ENCODE measurements at places on chromosomes 4 and X.

- no peak for DNase-seq
Measured at GRCh38 chrX:20670611-20671010, 403.9 kb upstream of the RPS6KA3 start.

DNA sequence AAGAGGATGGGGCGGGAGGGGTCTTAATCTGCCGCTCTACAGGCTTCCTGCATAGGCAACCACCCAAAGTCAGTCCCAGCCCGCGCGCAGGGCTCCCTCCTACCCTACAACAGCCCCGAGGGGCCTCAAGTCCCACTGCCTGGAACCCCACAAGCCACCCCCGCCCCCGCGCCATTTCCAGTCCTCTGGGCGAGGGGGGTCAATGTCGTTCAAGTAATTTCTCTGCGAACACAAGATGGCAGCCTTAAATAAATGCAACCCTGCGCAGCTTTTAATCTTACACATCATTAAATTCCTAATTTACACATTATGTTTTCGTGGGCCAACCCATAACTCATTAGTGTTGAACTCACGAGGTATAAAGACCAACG lies 92.9 kb downstream of the BCOR start:
- no peak for DNase-seq

- no peak for DNase-seq
Measured at GRCh38 chr4:78361621-78362120, 189.9 kb upstream of the ANXA3 start.

DNA sequence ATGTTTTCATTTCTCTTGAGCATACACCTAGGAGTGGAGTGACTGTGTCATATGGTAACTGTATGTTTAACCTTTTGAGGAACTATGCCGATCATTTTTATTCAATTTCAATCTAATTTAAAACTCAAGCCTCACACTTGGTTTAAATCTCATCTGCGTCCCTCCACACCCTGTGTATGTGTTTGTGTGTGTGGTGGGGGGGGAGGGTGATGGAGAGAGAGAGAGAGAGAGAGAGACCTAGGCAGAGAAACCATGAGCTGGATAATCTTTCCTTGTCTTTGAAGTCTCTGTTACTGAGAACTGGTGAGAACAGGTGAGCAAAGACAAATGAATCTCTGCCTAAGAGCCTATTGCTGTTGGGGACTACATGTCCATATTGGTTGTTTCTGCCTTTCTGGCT lies 105.0 kb downstream of the ARHGAP24 start:
- DNase-seq, result no peak

GRCh38 chr4:184583738-184584502 lies 65.3 kb downstream of the CASP3 start:
- no peak for DNase-seq

GRCh38 chrX:18377796-18378195 lies 23.3 kb upstream of the SCML2 start:
- DNase-seq, result peak; percentile 23

- no peak for DNase-seq
Measured at GRCh38 chr4:63583007-63583406, 826.2 kb downstream of the TECRL start.

DNA sequence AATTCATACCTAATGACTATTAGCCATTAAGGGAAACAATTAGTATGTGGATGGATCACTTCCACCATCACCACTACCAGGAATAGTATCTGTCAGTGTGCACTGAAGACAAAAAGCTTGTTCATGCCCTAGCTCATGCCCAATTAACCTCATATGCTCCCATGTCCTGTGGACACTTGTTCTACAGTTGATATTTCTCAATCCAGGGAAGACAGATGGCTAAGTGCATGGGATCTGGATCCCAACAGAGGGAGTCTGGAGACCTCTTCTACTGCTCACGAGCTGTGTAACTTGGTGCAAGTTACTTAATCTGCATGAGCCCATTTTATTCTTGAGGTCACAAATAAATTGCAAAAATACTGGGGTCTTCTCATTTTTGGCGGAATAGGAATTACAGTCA lies 23.7 kb downstream of the AMOT start:
- no peak for DNase-seq

Data from CD4-positive, alpha-beta T cell treated with Interleukin-6 at 100 ng/mL for 8 hours (primary cell).